ENCODE measurements at places on chromosomes 3 and 15.

DNA sequence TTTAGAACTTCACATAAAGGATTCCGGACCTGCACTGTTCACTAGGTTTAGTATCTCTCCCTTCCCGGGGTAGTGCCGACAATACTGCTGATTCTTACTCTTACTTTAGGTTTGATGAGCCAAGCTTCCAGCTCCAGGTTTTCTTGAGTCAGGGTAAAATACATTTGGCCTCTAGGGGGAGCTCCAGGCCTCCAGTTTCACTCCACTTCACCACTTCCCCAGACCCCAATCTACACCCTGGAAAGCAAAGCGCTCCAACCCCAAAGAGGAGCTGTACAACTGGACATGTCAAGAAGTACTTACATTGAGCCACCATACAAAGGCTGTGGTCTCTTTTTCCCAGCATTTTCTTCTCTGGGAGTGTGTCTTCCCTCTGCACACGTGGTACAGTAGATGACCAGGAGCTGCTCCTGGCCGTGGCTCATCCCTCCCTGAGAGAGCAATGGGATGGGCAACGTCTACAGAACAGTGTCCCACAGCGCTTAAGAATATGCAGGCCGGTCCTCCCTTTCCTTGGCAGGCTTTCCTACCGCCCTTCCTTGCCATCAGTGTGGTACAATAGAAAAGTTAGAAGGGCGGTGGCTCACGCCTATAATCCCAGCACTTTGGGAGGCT lies 93.9 kb upstream of the CCDC80 start:
- H3K4me1 ChIP-seq = peaks cover 37% of the 10 kb centered on the region
- DNase-seq = peak; percentile 54
- H3K27me3 ChIP-seq = no peaks in the 10 kb centered on the region
- no peaks in the 10 kb centered on the region for H3K36me3 ChIP-seq
- H3K27ac ChIP-seq = no peak overlapping the region
- no peak overlapping the region for H3K4me3 ChIP-seq

GRCh38 chr3:136838641-136839555 lies 20.0 kb downstream of the SLC35G2 start:
- no peak overlapping the region for H3K27ac ChIP-seq
- peaks cover 7% of the 10 kb centered on the region for H3K36me3 ChIP-seq
- no peak for DNase-seq
- no peak overlapping the region for H3K4me3 ChIP-seq
- H3K27me3 ChIP-seq = no peaks in the 10 kb centered on the region

DNA sequence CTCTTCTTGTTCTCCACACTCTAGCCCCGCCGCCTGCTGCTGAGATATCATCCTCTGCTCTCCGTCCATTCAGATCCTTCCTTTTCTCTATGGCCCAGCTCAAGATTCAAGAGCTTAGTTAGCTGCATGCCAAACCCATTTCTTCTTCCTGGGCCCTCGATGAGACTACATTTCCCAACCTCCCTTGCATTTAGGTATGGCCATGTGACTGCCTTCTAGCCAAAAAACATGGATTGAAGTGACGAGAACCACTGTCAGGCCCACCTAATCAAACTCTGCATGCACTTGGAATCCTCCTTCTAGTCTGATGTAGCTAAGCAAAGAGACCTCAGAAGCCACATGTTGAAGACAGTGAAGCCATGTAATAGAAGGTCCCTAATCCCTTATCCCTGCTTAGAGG lies 308.2 kb downstream of the VPS13C start:
- no peaks in the 10 kb centered on the region for H3K4me1 ChIP-seq
- no peaks in the 10 kb centered on the region for H3K36me3 ChIP-seq
- H3K27ac ChIP-seq = no peak overlapping the region
- no peak for DNase-seq
- H3K4me3 ChIP-seq = no peak overlapping the region

GRCh38 chr3:32302601-32303398 lies 64.3 kb downstream of the CMTM8 start:
- no peaks in the 10 kb centered on the region for H3K36me3 ChIP-seq
- H3K4me1 ChIP-seq = peaks cover 42% of the 10 kb centered on the region
- H3K27me3 ChIP-seq = no peaks in the 10 kb centered on the region
- no peak overlapping the region for H3K4me3 ChIP-seq
- no peak for DNase-seq

GRCh38 chr3:74897006-74897405 lies 282.5 kb upstream of the CNTN3 start:
- no peak overlapping the region for H3K4me3 ChIP-seq
- H3K27me3 ChIP-seq = no peaks in the 10 kb centered on the region
- H3K4me1 ChIP-seq = no peaks in the 10 kb centered on the region
- DNase-seq = no peak
- H3K36me3 ChIP-seq = no peaks in the 10 kb centered on the region

GRCh38 chr15:54571576-54571975 lies 593.3 kb downstream of the UNC13C start:
- no peaks in the 10 kb centered on the region for H3K36me3 ChIP-seq
- no peaks in the 10 kb centered on the region for H3K27me3 ChIP-seq
- no peaks in the 10 kb centered on the region for H3K4me1 ChIP-seq
- no peak for DNase-seq

DNA sequence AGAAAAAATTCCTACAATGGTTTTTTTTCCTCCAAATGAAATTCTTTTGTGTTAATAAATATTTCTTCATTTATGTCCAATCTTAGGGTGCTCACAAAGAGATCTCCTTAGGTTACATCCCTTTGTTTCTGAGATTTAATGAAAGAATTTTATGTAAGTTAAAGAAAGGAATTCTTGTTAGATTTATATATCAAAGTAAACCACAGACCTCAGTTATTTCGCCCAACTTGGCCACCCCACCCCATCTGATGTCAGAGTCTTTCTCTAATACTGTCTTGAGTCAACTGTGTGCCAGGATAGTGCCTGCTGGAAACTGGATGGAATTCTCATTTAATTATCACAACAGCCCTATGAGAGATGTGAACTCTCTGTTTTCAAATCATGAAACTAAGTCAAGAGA lies 259.9 kb downstream of the OPA1 start:
- H3K27me3 ChIP-seq = no peaks in the 10 kb centered on the region
- no peak overlapping the region for H3K4me3 ChIP-seq
- H3K27ac ChIP-seq = no peak overlapping the region
- DNase-seq = no peak
- H3K36me3 ChIP-seq = no peaks in the 10 kb centered on the region

DNA sequence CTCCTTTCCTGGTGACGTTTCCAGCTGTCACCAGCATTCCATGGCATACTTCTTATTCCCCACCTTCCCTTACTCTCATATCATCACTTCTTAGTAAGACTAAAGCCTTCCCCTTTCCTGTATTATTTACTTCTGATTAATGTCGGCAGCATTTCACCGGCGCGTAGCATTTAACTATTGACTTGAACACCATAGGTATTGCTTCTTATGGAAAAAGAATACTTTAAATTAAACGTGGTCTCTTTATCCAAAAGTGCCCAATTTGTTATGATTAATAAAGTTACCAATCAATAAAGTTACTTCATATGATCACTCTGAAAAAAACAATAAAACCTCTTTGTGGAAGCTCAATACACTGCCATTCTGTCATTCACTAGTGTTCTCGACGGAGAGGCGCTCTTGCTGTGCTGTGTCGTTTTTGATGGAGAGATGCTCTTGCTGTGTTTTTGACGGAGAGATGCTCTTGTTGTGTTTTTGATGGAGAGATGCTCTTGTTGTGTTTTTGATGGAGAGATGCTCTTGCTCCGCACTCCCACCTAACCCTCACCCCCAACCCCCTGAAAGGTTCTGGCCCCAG lies 165.0 kb downstream of the XXYLT1 start:
- peaks cover 8% of the 10 kb centered on the region for H3K4me1 ChIP-seq
- no peak overlapping the region for H3K27ac ChIP-seq
- H3K27me3 ChIP-seq = no peaks in the 10 kb centered on the region
- no peak for DNase-seq
- no peaks in the 10 kb centered on the region for H3K36me3 ChIP-seq

GRCh38 chr3:10706156-10706739 lies 109.8 kb upstream of the SLC6A11 start:
- peaks cover 6% of the 10 kb centered on the region for H3K4me1 ChIP-seq
- no peak overlapping the region for H3K27ac ChIP-seq
- no peak for DNase-seq
- no peaks in the 10 kb centered on the region for H3K36me3 ChIP-seq

DNA sequence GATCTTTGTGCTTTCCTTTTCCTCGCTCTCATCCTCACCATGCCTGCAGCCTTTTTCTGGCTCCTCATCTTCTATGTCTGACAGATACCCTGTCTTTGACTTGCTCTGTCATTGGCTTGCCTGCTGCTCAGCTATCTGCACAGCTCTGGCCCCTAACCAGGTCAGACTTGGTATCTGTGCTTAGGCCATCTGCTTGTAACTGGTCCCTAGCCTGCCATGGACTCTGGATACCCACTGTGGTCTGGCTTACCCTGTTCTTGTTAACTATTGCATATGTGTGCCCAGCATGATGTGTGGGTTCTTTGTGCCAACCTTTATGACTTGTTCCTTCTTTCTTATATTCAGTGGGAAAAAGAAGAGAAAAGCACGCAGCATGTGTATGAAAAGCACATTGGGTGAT lies 109.7 kb upstream of the ROPN1 start:
- H3K36me3 ChIP-seq = no peaks in the 10 kb centered on the region
- no peak overlapping the region for H3K27ac ChIP-seq
- no peak for DNase-seq
- peaks cover 5% of the 10 kb centered on the region for H3K27me3 ChIP-seq
- no peak overlapping the region for H3K4me3 ChIP-seq

GRCh38 chr15:90402767-90403166 lies 14.7 kb downstream of the IQGAP1 start:
- peaks cover 40% of the 10 kb centered on the region for H3K4me1 ChIP-seq
- H3K36me3 ChIP-seq = no peaks in the 10 kb centered on the region
- no peak overlapping the region for H3K4me3 ChIP-seq
- DNase-seq = no peak
- H3K27ac ChIP-seq = peak overlapping the region; percentile 92
- no peaks in the 10 kb centered on the region for H3K27me3 ChIP-seq

DNA sequence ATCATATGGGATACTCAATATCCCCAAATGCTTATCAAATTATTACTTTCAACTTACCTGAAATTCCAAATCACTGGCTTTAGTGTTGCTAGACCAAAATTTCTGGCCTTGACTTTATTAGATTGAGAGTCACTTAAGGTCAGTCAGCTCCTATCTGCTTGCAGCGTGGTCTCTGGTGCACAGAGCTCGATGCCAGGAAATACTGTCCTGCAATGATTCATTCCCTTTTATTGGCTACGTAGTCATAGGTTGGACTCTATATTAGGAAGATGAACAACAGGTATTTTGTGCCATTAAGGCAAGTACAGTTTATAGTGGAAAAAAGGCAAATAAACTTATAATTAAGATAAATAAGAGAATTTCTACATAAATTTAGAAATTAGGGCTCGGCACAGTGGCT lies 378.6 kb upstream of the MCTP2 start:
- H3K36me3 ChIP-seq = no peaks in the 10 kb centered on the region
- DNase-seq = no peak
- H3K4me3 ChIP-seq = no peak overlapping the region
- H3K27me3 ChIP-seq = no peaks in the 10 kb centered on the region
- no peak overlapping the region for H3K27ac ChIP-seq
- H3K4me1 ChIP-seq = no peaks in the 10 kb centered on the region

- DNase-seq = no peak
- H3K36me3 ChIP-seq = no peaks in the 10 kb centered on the region
- no peak overlapping the region for H3K4me3 ChIP-seq
- H3K27me3 ChIP-seq = no peaks in the 10 kb centered on the region
Measured at GRCh38 chr3:8255725-8256124, 245.9 kb upstream of the LMCD1 start.

GRCh38 chr15:74664028-74664616 lies 31.7 kb downstream of the EDC3 start:
- no peaks in the 10 kb centered on the region for H3K4me1 ChIP-seq
- H3K4me3 ChIP-seq = no peak overlapping the region
- peaks cover 20% of the 10 kb centered on the region for H3K36me3 ChIP-seq
- H3K27me3 ChIP-seq = no peaks in the 10 kb centered on the region

DNA sequence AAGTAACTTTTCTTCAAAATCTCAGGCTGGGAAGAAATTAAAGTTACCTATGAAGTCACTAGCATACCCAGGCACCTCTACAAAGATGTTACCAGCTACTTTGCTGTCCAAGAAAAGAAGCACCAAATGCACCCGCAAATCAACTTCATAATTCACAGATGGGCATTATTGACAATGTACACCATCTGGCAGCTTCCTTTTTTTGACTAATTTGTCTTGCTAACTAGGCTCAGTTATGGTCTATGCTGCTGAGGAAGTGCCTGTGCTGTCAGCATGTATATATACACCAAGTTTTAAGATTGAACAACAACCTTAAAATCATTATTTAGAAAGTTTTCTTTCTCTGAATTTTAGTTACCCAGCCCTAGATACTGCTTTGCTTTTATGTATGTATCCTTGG lies 93.8 kb downstream of the NSUN3 start:
- no peak for DNase-seq
- H3K27ac ChIP-seq = no peak overlapping the region
- no peaks in the 10 kb centered on the region for H3K27me3 ChIP-seq
- H3K4me3 ChIP-seq = no peak overlapping the region

GRCh38 chr3:173547070-173547469 lies 149.5 kb downstream of the NLGN1 start:
- H3K27me3 ChIP-seq = no peaks in the 10 kb centered on the region
- no peak for DNase-seq
- no peaks in the 10 kb centered on the region for H3K4me1 ChIP-seq
- H3K4me3 ChIP-seq = no peak overlapping the region

DNA sequence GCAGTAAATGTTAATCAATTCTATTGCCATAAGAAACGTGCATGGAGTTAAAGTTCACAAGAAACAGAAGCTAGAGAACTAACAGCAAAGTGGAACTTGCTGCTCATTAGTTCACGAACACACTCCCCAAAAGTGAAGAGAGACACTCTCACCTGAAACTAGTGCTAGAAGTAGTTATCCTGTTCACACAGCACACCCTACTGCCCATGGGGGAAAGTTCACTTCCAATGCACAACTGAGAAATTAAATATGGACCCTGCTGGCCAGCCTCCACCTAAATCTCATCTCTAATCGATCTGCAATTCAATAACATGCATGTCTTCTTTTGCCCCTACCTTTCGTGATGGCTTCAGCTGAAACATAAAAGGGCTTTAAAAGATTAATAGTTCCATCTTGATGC lies 39.4 kb upstream of the FRMD4B start:
- H3K27me3 ChIP-seq = no peaks in the 10 kb centered on the region
- no peak overlapping the region for H3K27ac ChIP-seq

GRCh38 chr3:36893137-36893557 lies 51.7 kb downstream of the TRANK1 start:
- H3K4me1 ChIP-seq = peaks cover 40% of the 10 kb centered on the region
- H3K27ac ChIP-seq = peak overlapping the region; percentile 0
- H3K36me3 ChIP-seq = peaks cover 82% of the 10 kb centered on the region
- no peak overlapping the region for H3K4me3 ChIP-seq
- peak; percentile 69 for DNase-seq

DNA sequence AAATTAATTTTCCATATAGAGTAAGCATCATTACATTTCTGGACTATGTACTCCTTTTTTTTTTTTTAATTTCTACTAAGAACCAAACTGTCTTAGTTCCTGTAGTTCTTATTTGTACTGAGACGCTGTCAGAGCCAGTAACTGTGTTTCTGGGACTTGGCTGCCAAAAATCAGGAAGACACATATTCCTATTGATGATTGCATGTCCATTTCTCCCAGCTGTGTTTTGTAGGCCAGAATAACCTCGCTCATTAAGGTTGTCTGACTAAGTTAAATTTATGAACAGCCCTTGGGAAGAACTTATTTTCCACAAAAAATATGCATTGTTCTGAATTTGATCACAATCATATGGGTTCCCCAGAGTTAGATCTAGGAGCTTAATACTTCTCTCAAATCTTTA lies 29.5 kb downstream of the PLSCR5 start:
- H3K27me3 ChIP-seq = no peaks in the 10 kb centered on the region
- H3K4me1 ChIP-seq = no peaks in the 10 kb centered on the region
- H3K36me3 ChIP-seq = no peaks in the 10 kb centered on the region
- no peak overlapping the region for H3K4me3 ChIP-seq
- no peak for DNase-seq
- H3K27ac ChIP-seq = no peak overlapping the region
